ENCODE measurements at places on chromosomes 2 and 18.

DNA sequence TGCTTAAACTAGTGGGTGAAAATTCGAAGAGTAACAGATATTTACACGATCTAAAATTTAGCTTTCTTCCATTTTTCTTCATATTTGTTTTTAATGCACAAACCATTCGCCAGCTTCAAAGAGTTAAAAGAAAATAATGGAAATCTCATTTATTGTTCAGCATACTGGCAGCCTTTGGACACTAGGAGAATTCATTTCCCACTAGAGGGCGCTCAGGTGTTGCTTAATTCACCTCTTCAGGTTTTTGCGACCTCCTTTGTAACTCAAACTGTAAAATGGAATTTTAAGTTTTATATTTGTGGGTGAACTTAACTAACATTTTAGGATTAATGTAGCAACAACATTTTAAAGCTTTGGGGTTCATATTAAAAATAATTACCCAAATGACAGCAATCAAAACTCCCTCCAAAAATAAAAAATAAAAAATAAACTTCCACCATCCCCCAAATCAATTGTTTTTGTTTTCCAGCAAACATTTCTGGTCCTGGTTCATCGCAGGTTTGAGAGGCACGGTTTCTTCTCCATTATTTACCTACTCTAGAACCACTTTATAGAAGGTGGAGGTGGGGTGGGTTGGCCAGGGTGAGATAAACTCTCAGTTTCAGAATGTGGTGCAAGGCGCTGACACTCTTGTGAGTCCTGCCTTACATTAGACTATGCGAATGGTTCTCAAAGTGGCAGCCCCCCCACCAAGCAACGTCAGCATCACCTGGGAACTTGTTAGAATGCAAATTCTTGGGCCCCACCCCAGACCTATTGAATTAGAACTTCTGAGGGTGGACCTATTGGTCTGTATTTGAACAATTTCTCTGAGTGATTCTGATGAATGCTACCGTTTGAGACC, 24.7 kb upstream of the PNPT1 start:
- peak; percentile 57 for DNase-seq

DNA sequence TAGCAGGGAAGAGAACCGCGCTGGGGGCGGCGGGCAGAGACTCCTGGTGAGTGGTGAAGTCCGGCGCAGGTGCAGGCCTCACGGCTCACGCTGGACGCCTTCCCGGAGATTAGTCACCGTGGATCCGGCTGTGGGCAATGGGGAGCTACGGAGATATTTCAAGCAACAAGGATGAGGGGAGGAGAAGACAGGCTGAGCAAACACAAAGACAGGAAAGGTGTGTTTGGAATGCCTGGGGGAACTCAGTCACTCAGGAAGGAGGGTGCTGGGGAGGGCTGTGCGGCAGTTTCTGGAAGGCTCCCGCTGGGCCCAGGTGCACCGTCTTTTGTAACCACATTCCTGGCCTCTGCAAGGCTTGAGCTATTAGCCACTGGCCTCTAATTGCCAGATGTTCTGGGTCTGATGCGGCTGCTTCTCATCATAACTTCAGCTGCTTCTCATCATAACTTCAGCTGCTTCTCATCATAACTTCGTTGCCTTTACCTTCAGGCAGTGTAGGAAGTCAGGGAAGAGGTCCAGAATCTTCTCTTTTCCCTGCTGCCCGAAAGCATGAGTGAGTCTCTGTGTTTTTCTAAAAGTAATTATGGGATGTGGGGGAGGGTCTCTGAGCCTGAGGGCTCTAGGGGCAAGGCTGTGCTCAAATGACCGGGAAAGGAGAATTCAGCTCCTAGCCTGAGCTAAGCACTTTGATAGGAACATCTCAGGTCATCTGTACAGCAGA, 118.9 kb downstream of the PXDN start:
- no peak for DNase-seq

DNA sequence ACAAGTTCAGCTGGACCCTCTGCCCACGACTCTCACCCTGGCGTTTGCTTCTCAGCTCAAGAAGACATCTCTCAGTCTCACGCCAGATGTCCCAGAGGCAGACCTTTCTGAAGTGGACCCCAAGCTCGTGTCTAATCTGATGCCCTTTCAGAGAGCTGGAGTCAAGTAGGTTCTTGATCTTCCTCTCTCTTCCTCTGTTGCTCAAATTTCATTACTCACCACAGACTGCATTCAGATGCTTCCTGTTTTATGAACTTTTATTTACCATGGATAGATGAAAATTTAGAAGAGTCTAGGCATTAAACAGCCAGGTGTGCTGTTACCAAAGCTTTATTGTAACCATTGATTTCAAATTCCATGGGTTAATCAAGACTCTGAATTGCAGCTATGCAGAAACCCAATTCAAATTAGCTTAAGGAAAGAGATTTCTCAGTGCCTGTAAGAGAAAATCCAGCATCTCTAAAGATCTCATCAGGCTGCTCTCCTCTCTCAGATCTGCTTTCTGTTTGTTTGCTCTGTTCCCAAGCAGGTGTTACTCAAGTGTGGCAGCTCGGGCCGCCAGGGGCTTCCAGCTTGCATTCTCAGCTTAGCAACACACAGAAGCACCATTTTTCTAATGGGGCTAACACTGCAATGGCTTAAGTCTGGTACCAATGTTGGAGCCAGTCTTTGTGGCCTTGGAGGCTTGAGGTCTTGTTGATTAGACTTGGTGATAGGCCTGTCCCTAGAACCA, 16.5 kb downstream of the SMARCAL1 start:
- no peak for DNase-seq

DNA sequence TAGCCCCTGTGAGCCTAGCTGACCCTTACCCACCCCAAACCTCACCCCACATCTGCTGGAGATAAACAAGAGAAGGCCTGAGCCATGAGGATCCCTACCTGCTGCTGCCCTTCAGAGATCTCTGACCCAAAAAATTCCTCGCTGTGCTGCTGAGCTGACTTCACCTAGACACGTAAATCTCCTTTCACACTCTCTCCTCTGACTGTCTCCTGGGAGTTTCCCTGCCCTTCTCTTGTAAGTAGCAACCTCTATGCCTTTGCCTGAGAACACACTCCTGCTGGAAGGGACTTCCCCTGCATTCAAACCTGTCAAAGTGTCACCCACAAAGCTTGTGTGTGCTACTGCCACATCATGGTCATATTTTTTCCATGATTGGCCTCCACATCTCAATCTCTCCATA, 134.2 kb upstream of the NOL4 start:
- no peak for DNase-seq

- peak; percentile 23 for DNase-seq
Observed at GRCh38 chr2:237060534-237061312, 25.0 kb upstream of the COPS8 start.

Data from stimulated activated CD4-positive, alpha-beta T cell treated with anti-CD3 and anti-CD28 coated beads, Interleukin-15, amount 100 ng/mL, for 24 hours (primary cell).